ENCODE measurements at places on chromosomes 3 and 15.
A peak's percentile ranks its signal among the peaks of the same experiment; 100 is the strongest.

DNA sequence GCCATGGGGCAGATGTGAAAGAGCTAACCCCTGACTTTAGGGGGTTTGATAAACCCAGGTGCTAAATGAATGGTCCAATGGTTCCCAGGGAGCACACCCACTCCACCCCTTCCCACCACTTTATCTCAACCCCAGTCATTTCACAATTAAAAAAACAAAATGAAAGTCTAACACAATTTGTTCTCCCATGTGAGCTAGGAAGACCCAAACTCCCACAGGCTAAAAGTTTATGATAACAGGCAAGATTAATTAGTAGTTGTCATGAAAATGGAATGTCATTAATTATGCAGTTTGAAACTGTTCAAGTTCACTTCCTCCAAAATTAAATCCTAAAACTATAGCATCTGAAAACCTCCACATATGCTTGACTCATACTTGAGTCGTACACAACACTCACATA, 63.3 kb upstream of the TPM1 start:
- DNase-seq, result no peak

DNA sequence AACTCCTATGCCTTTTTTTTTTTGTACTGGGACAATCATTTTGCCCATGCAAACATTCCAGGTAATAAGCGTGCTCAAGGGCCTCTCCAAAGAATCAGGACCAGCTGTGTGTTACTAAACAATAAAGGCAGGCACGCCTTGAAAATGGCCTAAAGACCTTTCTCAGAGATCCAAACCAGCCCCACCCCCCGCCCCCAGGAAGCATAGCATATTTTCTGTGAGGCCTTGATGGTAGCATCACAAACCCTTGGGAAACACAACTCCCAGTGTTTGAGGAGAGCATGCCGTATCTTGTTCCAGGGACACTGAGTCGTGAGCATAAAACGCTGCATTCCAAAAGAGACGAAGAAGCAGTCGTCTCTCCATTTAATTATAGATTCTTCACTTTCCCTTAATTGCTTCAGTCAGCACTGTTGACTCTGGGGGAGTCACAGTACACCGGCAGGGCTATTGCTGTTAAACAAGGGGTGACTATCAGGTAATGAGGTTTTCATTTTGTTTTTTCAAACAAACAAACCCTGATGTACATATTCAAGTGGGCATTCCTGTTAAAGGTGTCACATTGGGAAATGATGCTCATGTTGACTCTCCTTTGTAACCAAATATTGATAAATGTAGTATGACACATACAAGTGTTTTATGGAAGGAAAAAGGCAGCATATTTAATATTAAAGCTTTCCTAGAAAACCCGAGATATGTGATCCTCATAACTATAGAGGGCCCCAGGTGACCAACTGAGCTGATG, 4.4 kb upstream of the TPM1 start:
- DNase-seq, result no peak

GRCh38 chr15:57921371-57921770, 144.1 kb downstream of the ALDH1A2 start:
- DNase-seq, result no peak

- DNase-seq, result no peak
Measured at GRCh38 chr3:192281207-192281880, 446.0 kb downstream of the FGF12 start.

- DNase-seq, result no peak
Measured at GRCh38 chr15:101424984-101425383, 64.5 kb downstream of the PCSK6 start.

DNA sequence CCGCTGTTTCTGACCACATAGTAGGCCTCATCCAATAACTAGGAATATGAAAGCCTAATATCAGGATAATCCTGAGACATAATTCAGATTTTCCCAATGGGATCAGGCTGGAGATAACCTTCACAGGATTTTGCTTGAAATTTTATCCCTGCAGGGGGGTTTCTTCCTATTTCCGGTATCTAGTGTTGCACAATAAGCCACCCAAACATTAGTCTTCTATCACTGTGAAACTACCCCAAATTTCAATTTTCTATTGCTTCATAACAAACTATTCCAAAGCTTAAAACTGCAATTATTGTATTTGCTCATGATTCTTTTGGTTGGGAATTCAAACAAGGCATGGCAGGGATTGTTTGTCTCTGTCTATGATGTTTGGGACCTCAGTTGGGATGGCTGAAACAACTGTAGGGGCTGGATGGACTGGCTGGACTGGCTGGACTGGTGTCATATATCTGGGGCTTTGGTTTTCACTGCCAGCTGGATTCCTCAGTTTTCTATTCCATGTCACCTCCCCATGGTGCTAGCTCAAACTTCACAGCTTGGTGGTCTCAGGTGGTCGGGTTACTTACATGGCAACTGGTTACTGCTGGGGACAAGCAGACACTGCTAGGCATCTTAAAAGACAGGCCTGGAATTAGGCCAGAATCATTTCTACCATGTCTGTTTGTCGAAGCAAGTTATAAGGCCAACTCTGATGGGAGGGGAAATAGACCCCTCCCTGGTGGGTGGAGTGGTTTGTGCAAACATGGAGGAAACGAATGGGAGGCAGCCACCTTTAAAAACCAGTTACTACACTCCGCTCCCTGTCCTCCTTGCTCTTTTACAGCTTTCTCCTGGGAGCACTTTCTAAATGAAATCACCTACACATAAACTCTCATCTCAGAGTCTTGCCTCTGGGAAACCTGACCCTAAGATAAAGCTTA, 88.2 kb upstream of the STT3B start:
- no peak for DNase-seq

GRCh38 chr15:77798151-77798835, 165.6 kb upstream of the LINGO1 start:
- no peak for DNase-seq

GRCh38 chr15:58147171-58147611, 9.0 kb downstream of the AQP9 start:
- DNase-seq, result no peak

GRCh38 chr3:178097576-178097975, 438.7 kb upstream of the KCNMB2 start:
- DNase-seq, result no peak

DNA sequence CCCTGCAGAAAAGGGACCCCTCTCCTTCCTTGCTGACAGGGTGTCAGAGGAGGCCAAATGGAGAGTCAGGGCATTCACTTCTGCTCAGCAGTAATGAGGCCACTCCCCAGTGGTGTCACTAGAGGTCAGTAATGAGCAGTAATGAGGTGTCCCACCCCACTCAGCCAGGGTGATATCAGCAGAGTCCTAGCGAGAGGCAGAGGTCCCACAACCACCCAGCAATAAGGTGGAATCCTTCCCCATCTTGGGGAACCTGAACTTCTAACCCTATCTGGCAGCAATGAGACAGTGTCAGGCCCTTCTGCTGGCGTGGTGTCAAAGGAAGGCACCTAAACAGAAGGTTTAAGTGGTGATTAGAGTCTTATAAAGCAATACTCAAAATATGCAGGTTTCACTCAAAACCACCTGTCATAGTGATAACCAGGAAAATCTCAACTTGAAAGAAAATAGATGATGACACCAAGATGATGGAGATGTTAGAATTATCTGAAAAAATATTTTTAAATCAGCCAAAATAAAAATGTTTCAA, 12.9 kb downstream of the OCA2 start:
- DNase-seq, result no peak

DNA sequence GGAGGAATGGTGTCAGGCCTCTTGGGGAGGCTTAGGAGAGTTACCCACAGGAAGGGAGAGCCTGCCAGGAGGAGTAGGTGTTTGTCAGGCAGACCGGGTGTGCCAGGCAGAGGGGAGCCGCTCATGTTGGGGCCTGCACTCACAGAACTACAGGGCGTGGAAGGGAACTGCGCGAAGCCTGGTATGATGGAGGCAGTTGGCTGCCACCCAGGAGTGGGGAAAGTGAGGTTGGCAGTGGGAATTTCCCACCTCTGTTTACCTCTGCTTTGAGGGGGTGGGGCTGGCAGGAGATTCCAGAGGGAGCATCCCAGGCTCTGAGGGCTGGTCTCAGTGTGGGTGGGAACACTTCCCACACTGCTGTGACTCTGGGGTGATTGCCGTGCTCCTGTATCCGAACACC, 99.9 kb downstream of the SLCO3A1 start:
- no peak for DNase-seq

DNA sequence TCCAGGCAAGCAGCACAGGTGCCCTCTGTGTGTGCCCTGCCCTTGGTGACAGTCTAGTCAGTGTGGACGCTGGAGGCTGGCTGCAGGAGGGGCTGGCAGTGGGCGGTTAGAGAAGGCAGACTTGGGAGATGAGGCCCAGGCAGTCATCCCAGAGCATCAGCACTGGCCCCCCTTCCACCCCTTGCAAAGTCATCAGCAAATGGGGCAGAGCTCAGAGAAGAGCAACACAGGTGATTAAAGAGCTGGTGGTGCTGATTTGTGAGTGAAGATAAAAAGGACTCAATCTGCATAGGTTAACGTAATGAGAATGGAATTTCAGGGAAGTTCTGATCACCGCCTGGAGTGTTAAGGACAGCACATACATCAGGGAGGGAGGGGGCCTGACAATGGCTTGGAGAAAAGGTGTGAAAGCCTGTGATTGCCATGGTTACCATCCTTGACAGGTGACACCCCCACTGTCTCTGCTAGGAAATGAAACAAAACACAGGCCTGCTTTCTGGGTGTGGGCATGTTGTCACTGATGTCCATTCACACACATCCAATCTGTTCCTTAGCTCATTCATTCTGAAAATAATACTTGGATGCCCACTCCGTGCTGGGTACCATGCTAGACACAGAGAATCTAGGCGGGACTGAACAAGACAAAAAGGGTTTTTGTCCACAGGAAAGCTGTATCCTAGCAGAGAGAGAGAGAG, 269.6 kb upstream of the ST8SIA2 start:
- peak; percentile 82 for DNase-seq

- no peak for DNase-seq
Measured at GRCh38 chr3:33016846-33017405, 65.5 kb downstream of the CCR4 start.

DNA sequence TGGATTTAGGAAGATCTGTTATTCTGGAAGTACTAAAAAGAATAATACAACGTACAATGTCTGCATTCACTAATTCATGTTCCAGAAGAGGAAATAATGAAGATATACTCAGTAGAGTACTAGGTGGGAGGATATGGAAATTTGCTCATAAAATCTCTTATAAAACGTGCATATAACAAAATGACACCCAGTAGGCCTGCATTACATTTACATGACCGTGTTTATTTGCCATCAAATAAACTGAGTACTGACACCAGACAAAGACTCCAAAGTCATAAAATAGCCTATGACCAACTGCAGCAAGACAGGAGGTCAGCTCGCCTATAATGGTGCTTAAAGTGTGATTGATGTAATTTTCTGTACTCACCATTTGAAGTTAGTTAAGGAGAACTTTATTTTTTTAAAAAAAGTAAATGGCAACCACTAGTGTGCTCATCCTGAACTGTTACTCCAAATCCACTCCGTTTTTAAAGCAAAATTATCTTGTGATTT, 60.4 kb downstream of the DCUN1D1 start:
- no peak for DNase-seq

- DNase-seq, result no peak
Measured at GRCh38 chr3:160378331-160379109, 20.5 kb downstream of the IFT80 start.

DNA sequence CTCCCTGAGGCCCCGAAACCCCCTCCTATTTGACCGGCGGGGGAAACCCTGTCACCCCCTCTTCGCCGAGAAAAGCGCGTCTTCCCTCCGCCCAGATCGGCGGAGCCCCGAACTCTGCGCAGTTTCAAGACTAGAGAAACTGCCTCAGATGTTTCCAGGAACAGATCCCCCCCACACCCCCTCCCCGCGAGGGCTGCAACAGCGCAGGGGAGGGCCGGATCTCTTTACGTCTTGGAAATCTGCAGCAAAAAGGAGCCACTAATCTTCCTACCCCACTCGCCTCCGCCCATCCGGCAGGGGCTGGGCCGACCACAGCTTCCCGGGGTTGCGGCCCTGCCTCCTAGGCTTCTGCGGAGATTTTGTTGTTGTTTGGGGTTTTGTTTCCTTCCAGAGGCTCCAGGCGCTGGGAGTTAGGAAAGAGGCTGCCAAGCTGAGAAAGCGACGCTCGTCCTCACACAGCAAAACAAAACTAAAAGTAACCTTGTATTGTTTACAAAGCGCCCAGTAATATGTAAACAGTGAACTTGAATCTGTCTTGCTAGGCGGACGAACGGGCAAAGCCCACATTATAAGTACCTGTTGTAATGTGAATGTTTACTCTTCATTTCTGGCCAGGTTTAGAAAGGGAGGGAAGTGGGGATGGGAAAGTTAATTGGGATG, 2.2 kb downstream of the FOXB1 start:
- no peak for DNase-seq

GRCh38 chr15:48244921-48245320, 38.8 kb downstream of the SLC12A1 start:
- DNase-seq, result no peak

- peak; percentile 78 for DNase-seq
Measured at GRCh38 chr15:33068511-33068990, 126.0 kb downstream of the FMN1 start.

DNA sequence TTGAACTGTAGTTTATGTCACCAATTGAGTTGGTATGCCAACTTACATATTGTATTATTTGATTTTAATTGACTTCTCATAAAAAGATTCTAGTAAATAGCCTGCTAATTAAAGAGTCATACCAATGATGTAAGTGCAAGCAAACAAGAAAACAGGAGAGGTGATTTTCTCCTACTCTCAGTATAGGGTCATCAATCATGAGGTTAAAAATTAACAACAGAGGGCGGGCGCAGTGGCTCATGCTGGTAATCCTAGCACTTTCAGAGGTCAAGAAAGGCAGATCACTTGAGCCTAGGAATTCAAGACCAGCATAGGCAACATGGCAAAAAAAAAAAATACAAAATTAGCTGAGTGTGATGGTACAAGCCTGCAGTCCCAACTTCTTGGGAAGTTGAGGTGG, 108.7 kb downstream of the MYO9A start:
- DNase-seq, result no peak

DNA sequence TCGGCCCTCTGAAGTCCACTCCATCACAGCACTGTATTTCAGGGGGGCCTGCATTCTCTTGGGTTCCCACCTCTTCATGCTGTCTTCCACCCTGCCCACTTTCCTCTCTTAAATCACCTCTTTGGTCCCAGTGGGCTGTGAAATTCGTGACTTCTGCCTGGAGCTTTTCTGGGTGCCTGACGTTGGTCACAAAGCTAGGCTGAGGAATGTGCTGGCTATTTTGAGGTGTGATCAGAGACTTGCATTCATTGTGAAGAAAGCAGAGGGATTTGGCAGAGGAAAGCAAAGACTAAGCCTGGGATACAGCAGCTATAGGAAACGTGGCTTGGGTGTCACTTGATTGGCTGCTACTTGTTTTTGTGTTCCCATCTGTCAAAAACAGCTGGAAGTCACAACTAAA, 202.5 kb downstream of the SATB1 start:
- DNase-seq, result no peak

- no peak for DNase-seq
Measured at GRCh38 chr15:29888646-29889045, 66.4 kb upstream of the TJP1 start.
